Globus pallidus (tissue), 1 donor: ENCODE measurements at places on chromosomes 5 and 9.
A peak's percentile ranks its signal among the peaks of the same experiment; 100 is the strongest.

- no peak for DNase-seq
Observed at GRCh38 chr9:90044710-90045151, 439.9 kb downstream of the GADD45G start.

GRCh38 chr5:88882276-88883038 lies 527 bp downstream of the MEF2C start:
- no peak for DNase-seq

- no peak for DNase-seq
Observed at GRCh38 chr9:76655121-76655541, 109.1 kb upstream of the PCA3 start.

DNA sequence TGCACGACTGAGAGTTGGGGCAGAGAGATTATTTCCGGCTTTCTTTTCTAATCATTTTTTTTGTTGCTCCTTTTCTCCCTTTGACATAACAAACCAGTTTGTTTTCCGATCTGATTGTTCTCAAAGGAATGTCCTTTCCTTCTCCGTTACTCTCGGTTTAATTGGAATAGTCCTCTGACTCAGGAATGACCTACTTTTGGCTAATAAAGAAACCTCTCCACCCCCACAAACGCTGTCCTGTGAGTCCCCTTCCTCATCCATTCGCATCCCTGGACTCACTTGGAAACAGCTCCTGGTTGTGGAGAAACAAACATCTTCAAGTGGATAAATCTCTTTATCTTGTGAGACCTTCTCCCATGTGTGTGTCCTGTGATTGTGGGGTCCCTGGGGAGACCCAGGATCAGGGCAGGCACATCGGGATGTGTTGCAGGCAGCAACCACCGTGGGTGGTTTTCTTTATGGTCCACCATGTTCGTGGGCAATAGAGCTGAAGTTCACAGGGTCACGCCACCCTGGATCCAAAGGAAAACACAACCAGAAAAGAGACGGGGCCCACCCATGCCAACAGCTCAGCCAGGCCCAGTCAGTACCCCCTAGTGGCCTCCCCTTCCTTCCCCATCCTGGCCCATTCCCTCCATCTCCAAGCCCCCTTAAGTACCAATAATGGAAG lies 45.2 kb upstream of the NEK6 start:
- no peak for DNase-seq

DNA sequence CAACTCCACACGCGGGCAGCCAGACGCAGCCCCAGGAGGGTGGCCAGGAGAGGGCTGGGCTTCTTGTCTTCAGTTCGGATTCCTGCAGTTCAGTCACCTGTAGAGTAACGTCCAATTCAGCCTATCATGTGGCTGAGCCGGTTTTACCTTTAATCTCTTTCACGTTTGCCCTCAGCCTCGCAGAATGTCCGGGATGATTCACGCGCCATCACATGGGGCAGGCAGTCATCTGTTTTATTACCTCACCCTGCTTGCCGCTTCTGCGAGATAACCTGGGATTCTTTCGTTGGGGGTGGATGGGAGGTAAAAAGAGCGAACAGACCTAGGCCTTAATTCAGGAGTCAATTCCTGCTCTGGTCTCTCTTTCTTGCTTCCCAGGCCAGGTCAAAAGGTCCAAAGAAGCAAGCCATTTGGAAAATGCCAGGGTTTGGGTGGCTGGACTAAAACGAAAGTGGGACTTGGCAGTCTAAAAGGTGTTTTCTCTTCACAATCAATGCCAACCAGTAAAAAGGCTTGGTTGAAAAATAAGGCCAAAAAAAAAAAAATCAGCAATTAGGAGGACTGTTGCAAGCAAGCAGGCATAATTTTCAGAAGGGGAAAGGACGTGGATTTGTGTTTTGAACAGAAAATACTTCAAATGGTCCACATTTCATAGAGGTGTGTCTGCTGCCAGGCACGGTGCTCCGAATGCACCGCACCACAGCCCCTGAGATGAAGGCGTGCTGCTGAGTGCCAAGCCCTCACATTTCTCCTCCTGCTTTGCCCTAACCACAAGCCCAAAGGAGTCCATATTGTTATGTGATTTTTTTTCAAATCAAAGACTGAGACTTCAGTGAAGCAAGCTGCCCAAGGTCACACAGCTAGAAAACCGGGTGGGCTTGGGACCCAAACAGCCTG lies 2.8 kb upstream of the WWC1 start:
- DNase-seq: no peak

- no peak for DNase-seq
Observed at GRCh38 chr5:176916337-176916736, 17.2 kb upstream of the HK3 start.

DNA sequence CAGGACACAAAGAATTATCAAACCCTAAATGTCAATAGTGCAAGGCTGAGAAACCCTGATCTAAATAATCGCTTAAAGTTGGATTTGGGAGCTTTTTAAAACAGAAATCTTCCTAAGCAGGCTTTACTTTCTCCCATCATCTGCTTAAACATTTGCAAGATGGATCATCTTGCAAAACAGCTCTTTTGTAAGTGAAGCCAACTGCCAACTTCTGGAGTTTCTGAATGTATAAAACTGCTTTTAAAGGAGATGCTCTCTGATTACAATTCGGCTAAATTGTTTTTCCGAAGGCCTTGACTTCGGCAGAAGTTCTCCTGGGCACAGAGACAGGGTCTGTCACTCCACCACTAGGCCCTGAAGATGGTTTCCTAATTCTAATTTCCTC lies 1.3 kb downstream of the PTPN3 start:
- DNase-seq: no peak

- no peak for DNase-seq
Observed at GRCh38 chr5:141399555-141400258, 2.0 kb downstream of the PCDHGB5 start.

DNA sequence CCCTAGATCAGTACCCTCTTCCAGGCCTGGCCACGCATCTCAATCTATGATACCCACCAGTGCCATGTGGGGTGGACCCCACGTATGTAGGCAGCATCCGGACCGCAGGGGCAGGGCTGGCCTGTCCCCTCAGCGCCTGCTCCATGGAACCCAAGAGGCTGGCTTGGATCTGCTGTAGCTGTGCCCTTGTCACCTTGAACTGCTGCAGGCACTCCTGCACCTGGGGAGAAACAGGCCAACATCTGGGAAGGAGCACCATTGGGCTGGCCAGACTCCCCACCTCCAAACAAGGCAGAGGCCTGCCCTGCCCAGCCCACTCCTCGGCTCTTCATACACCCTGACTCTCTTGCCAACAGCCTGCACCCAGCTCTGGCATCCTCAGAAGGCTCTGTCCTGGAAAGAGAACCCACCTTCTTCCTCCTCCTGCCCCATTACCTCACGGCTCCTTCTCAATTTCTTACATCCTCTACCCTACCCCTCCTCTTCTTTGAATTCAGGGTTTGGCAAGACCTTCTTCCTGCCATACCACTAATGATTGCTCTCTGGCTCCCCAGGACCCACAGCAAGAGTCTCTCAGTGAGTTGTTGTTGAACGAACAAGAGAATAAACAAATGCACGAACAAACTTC lies 7.7 kb downstream of the HK3 start:
- DNase-seq: no peak

DNA sequence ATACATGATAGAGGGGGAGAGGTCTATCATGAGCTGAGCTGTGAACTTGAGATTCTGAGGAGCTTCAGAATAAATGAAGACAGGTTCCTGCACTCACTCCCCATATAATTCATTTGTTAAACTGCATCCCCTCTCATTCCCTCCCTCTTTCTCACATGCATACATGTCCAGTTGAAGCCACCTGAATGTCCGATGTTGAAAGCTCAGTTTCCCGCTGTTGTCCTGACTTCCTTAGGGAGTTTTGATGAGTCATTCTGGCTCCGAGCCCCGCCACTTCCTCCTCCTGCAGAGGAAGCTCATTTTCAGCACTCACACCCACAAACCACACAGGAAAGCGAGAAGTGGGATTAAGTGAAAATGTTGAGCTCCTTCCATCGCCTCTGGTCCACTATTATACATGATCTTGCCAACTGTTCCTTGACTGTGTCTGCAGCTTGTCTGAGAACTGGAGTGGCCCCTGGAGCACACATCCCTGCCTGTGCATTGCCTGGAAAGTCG lies 121.2 kb downstream of the CEMIP2 start:
- peak; percentile 55 for DNase-seq

DNA sequence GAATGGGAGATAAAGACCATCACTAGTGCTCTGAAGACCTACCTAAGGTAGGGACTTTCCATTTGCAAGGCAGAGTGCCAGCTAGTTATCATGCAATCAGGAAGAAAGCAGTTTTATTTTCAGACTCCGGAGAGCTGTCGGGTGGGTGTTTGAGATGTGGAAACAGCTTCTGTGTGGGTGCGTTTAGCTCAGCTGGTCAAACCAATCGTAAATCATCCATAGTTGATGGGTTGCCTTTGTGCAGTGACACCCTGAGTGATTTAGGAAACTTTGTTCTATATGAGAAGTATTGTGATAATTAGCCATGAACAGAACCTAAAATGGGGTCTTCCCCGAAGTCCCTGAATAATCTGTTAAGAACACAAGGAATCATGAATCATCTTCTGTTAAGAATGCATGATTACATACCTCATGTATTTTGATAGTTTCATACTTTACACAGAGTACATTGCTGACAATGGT lies 284.3 kb downstream of the ARHGAP26 start:
- DNase-seq: no peak

DNA sequence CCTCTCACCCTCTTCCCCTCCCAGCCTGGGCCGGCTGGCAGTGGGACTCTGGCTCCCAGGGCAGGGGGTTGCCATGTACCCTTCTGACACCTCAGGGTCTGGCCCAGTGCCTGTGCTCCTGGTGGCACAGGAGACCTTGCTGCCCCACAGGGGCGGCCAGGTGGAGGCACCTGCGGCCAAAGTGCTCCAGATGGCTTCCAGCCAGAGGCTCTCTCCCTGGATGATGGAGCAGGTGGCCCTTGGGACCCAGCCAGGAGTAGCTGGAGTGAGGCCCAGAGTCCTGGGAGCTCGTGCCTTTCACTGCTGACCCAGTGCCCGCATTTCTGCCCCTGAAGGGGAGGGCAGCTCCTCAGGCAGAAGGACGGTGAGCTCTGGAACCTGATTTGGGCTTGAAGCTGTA lies 87.3 kb downstream of the NTNG2 start:
- DNase-seq: no peak

DNA sequence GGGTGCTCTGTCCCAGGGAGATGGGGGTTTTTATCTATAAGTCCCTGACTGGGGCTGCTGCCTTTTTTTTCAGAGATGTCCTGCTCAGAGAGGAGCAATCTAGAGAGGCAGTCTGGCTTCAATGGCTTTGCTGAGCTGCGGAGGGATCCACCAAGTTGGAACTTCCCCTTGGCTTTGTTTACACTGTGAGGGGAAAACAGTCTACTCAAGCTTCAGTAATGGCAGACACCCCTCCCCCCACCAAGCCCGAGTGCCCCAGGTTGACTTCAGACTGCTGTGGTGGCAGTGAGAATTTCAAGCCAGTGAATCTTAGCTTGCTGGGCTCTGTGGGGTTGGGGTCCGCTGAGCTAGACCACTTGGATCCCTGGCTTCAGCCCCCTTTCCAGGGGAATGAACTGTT lies 375.8 kb downstream of the RAB3C start:
- no peak for DNase-seq

- DNase-seq: no peak
Observed at GRCh38 chr5:92838253-92838652, 742.8 kb downstream of the NR2F1-AS1 start.

DNA sequence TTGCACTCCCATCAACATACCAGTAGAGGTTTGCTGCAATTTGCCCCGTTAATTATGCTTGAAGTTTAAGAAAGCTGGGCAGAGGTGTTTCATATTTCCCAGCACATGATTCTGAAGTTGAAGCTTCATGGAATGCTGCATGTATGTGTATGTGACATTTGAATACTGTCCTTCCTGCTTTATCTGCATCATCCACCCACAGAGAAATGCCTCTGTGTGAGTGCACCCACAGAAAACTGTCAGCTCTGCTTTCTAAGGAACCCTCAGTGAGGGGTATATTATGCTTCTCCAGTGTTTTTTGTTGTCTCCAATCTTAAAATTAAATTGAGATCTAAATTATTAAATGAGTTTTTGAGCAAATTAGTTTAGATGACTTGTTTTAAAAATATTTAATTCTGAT lies 358.1 kb upstream of the PIK3R1 start:
- DNase-seq: no peak

DNA sequence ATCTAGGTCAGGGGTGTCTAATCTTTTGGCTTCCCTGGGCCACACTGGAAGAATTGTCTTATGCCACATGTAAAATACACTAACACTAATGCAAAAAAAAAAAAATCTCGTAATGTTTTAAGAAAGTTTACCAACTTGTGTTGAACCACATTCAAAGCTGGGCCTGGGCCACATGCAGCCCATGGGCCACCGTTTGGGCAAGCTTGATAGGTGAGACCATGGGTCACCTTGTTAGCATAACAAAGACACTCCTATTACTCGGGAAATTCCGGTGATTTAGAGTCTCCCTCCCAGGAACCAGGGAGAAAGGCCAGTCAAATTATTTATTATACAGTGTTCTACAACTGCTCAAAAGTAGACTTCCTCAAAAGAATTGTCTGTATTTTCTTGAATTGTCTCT lies 12.7 kb downstream of the RECK start:
- no peak for DNase-seq

DNA sequence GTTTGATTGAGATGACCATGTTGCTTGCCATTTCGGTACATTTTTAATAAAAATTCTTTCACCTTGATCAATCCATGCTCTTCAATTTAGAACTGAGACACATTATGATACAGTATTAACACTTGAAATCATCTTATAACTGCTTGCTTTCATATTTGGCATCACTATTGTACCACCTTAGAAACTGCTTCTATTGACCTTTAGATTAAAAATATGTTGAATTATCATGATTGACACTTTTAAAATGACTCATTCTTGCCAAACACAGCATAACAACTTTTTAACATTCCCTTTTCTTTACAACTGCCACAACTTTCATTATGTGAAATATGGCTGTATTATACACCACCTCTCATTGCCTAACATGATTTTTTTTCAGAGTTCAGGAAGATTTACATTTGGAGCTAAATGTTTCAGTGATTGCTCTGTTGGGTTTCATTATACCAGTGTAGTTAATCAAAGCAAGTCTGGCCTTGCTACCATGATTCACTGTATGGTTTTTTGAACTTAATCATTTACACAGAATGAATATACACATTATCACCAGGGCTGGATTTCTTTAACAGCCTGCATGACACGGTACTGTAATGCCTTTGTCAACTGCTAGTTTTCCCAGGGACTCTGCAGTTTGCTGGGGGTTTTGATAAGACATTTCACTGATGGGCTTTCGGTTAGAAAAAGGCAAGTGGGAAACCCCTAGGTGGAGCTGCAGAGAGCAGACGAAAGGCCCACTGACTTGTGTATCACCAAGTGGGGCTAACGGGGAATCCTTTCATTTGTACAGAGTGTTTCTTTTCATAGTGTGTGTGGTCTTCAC lies 93.6 kb upstream of the TLE4 start:
- peak; percentile 86 for DNase-seq

GRCh38 chr9:121862371-121863332 lies 211.2 kb downstream of the DAB2IP start:
- DNase-seq: no peak
